ENCODE measurements at places on chromosomes 5 and 9. TPM values are rescaled to one million over a fixed set of nuclear protein-coding genes. Genes with fewer than 3 reads are reported as not detected.

UBE2B gene
- 238 TPM for polyA plus RNA-seq

CYSRT1 gene
- 2.8 TPM for polyA plus RNA-seq

DNA sequence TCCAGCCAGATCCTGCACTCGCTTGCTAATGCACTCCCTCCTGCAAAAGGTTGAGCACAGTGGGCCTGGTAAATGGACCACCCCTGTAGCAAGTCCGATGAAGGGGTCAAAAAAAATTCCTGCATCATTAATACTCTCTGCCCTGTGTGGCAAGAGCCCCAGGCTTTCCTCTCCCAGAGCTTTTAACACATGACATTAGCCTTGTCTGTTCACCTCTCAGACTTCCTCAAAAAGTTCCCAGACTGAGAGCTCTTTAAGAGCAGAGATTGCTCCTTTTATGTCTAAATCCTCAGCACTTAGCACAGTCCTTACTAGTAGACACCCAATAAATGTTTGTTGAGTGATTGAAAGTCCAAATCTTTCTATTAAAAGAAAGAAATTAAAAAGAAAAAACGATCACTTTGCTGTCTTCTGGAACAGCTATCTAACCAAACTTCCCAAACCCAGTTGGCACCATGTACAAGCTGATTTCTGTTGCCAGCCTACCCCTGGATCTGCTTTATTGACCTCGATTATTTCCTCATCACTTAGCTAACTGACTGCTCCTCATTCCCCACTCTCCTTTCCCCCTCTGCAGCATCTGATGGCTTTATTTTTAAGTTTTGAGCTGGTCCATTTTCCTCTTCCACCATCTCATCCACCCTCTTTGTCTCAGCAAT, 209.8 kb downstream of the ENC1 start:
- no peaks in the 10 kb centered on the region for H3K27me3 ChIP-seq
- no peak for DNase-seq
- no peak overlapping the region for H3K27ac ChIP-seq
- peaks cover 12% of the 10 kb centered on the region for H3K4me1 ChIP-seq

GRCh38 chr5:31577438-31577837, 45.3 kb downstream of the C5orf22 start:
- no peaks in the 10 kb centered on the region for H3K36me3 ChIP-seq
- no peak overlapping the region for H3K27ac ChIP-seq
- no peak overlapping the region for H3K4me3 ChIP-seq
- H3K4me1 ChIP-seq = no peaks in the 10 kb centered on the region
- H3K27me3 ChIP-seq = no peaks in the 10 kb centered on the region
- DNase-seq = no peak

- H3K36me3 ChIP-seq = no peaks in the 10 kb centered on the region
- DNase-seq = no peak
- no peak overlapping the region for H3K4me3 ChIP-seq
- H3K27me3 ChIP-seq = peaks cover 58% of the 10 kb centered on the region
- H3K4me1 ChIP-seq = no peaks in the 10 kb centered on the region
Measured at GRCh38 chr5:175448276-175448675, 4.3 kb upstream of the DRD1 start.

GRCh38 chr9:126096340-126096739, 230.3 kb upstream of the MVB12B start:
- no peak overlapping the region for H3K27ac ChIP-seq
- H3K27me3 ChIP-seq = peaks cover 2% of the 10 kb centered on the region
- DNase-seq = no peak
- H3K4me3 ChIP-seq = no peak overlapping the region

DNA sequence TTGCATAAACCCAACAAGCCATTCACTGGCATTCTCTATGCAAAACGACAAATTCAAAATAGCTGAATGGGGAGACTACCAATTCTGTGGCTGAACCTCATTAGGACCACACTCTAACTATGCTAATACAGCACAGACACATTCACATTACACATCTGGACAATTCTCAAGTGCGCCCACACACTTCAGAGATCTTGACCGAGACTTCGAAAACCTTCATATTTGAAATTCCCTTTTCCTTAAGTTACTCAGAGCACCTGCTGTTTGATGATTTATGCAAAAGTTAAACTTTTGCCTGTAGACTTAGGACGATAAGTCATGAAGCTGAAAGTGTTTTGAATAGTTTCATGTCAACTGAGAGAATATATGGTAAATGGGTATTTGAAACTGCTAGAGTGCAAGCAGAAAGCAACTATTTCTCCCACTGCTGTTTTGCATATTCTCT, 111.9 kb downstream of the FBN2 start:
- H3K4me3 ChIP-seq = no peak overlapping the region
- DNase-seq = no peak
- no peaks in the 10 kb centered on the region for H3K27me3 ChIP-seq
- H3K36me3 ChIP-seq = no peaks in the 10 kb centered on the region
